Stimulated activated CD8-positive, alpha-beta memory T cell treated with anti-CD3 and anti-CD28 coated beads, Interleukin-4, amount 100 ng/mL, for 1 hour (primary cell): ENCODE measurements at places on chromosomes 2 and 18.

DNA sequence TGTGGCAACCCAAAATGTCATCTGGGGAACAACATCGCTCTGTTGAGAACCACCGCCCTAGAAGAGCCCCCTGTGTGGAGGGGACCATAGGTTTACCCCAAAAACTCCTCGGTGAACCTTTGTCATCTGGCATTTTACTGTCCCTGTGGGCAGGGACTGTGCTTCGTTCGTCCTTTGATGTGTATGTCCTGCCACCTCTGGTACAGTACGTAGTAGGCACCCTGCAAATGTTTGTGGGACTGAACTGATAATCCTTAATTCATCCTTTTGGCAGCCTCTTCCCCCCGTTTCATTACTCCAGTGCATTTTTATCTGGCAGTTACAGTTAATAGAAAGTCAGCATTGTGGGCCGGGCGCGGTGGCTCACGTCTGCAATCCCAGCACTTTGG lies 728 bp downstream of the NAPG start:
- no peak for DNase-seq

GRCh38 chr18:39188278-39188677 lies 1622.7 kb upstream of the CELF4 start:
- no peak for DNase-seq

DNA sequence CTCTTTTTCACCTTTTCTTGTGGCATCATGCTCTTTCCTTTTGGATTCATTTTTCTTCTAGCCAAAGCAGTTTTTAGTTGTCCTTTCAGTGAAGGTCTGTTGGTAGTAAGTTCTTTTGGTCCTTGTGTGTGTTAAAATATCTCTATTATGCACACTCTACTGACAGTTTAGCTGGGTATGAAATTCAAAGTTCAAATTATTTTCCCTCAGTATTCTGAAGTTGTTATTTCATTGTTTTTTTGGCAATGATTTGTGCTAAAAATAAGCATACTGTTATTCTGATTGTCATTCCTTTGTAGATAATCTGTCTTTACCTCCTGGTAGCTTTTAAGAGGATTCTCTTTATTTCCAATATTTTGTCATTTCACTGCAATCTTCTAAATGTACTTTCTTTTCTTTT lies 53.1 kb upstream of the COX7A2L start:
- no peak for DNase-seq

DNA sequence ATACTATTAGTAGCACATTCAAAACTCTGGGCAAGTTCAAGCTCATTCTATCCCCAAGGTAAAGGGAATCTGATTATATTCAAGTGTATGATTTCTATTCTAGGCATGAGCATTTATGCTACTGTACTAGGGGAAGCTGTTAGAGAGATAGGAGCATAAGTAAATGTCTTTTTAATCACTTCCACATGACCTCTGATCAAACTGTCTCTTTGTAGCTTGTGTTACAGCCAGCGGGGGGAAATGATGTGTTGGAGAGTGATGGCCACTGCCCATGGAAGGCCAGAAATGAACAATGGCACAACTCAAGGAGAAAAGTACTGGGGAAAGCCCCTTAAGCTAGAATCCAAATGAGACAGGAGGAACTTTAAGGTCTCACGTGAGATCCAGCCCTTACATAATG lies 894.9 kb upstream of the CDH2 start:
- no peak for DNase-seq

GRCh38 chr2:96533292-96534073 lies 3.1 kb upstream of the ARID5A start:
- DNase-seq, result no peak

- DNase-seq, result no peak
Observed at GRCh38 chr18:9290156-9290555, 44.4 kb upstream of the TWSG1 start.

GRCh38 chr2:215401896-215402379 lies 33.9 kb downstream of the FN1 start:
- no peak for DNase-seq

GRCh38 chr2:105954891-105955290 lies 210.2 kb downstream of the NCK2 start:
- no peak for DNase-seq

DNA sequence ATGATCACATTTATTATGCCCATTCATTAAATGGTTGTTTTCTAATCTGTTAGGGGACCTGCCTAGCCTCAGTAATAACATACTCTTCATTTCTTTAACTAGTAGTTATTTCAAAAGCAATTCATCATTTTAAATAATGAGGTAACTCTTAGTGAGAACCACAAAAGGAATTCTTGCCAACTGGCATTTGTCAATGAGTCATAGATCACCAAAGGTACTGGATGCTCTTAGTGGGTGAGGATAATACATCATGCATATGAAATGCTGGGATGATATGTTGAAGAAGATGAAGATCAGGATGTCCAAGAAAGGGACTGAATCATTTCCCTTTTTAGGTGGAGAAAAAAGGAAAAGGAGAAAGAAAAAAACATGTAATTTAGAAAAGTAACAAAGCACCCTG lies 826.2 kb upstream of the DDX18 start:
- DNase-seq, result no peak

- no peak for DNase-seq
Observed at GRCh38 chr18:26356045-26356785, 130.0 kb downstream of the TAF4B start.

DNA sequence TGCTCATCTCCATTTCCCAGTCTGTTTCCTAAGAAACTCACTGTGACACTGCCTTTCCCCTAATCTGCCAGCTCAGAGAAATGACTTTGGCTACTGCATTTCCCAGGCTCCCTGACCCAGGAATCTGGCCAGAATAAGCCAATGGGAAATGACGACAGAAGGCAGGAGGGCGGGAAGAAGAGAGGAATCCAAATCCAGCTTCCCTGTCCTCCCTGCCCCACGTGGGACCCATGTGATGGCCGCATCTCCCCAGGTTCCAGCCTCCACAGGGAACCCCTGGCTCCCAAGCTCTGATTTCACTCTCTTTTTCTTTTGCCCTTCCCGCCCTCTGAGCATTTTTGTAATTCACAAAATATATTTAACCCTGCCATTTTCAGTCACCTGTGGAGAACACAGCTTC lies 37.8 kb upstream of the RAB12 start:
- DNase-seq, result no peak

DNA sequence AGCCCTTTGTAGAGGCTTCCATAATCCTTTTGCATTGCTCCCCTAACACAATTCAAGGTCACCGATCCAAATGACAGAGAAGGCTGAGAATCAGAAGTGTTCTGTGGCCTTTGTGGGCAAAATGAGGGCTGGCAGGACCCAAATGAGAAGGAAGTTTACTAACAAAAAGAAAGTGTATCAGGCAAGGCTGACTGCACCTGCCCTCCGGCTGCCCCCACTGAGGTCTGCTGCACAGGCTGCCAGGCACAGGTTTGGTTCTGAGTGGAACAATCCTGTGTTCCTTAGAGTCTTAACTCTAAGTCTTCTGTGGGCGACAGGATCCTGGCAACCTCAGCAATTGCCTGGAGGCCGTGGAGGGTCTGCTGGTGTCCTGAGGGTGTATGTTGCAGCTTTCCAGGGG lies 568.5 kb downstream of the CMPK2 start:
- DNase-seq, result no peak

- DNase-seq, result no peak
Observed at GRCh38 chr18:62512996-62513395, 9.8 kb upstream of the ZCCHC2 start.

DNA sequence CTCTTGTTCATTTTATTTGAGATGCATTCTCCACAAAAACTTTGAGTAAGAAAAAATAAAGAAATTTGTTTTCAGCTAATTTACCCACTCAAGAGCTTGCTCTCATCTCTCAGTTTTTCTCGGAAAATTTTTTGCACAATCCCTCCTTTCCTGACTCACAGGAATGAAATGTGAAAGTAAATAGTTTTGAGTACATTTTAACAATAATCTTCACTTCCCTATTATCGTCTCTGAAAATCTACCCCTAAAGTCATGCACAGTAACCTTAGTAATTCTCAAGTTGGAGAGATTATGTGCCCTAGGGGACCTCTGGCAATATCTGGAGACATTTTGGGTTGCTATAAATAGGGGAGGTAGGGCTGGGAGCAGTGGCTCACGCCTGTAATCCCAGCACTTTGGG lies 2.6 kb downstream of the CYB5A start:
- DNase-seq, result no peak

DNA sequence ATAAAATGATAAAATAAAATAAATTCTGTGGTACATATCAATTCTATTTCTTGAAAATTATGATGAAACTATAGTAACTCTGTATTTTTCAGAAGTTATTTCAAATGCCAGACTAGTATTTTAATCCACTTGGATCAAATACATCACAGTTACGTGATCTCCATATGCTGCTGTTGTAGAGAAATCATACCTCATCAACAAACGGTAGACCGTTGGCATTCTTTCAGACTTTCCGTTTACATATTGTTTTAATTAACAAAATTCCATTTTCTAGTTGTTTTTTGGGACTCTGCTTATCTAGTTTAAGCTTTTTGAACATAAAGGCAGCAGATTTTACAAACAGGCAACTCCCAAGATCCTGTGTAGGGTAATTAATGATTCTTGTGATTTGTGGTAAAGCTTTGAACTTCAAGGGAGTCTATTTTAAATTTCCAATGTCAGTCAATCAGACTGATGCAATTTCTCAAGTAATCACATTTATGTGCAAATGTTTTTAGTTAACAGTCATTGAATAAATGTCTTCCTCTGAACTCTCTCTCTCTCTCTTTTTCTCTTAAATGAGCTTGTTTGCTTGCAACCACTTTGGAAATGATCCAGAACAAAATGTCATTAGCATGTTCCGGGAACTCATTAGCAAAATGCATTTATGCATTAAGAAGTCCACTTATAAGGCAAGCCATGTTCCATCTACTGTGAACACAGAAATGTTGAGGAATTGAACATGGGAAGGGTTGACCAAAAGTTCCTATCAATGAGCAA lies 31.8 kb downstream of the NYAP2 start:
- DNase-seq, result no peak

DNA sequence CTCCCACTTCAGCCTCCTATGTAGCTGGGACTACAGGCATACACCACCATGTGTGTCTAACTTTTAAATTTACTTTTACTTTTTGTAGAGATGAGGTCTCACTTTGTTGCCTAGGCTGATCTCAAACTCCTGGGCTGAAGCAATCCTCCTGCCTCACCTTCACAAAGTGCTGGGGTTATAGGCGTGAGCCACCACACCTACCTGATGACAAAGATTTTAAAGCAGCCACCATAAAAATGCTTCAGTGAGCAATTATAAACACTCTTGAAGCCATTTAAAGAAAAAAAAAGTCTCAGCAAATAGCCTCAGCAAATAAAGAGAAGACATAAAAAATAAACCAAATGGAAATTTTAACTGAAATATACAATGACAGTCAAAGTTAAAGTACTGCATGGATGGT lies 35.6 kb downstream of the MRPS5 start:
- no peak for DNase-seq

DNA sequence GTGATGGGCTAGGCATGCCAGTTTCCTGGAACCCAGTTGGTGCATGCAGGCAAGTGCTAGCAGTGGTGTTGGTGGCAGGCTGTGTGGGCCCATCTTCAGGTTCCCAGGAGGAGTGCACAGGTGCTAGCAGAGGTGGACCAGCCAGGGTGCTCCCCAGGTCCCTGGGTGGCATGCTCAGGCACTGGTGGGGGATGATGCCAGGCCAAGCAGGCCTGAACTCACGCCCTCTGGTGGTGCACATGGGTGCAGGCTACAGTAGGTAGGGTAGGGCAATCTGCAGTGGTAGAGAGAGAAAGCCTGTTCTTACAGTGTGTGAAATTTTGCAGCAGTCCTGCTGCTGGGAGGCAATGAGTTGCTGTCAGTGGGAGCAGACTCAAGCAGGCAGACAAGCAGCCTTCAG lies 1651.8 kb downstream of the DPP10 start:
- no peak for DNase-seq

GRCh38 chr2:46362667-46363012 lies 65.4 kb downstream of the EPAS1 start:
- DNase-seq, result no peak

DNA sequence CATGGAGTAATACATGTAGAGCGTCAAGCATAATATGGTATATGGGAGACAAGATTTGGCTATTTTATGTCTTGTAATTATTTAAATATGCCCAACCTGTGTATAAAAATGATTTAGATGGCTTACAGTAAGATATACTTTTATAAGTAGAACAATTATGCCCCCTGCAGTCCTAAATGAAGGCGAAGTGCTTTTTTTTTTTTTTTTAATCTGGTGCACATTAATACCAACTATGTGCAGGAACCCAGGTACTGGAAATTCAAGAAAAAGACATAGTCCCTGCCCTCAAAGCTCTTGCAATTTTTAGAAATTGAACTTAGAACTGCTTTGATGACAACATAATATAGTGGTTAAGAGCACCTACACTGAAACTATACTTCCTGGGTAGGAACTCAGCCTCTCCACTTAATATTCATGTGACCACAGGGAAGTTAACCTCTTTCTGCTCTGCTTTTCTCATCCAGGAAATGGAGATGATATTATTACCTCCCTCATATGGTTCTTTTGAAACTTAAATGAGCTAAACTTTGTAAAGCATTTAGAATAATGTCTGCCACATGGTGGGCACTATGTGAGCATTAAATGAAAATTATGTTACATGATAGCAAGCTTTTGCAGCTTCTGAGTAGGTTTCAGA lies 38.1 kb downstream of the AFTPH start:
- no peak for DNase-seq

DNA sequence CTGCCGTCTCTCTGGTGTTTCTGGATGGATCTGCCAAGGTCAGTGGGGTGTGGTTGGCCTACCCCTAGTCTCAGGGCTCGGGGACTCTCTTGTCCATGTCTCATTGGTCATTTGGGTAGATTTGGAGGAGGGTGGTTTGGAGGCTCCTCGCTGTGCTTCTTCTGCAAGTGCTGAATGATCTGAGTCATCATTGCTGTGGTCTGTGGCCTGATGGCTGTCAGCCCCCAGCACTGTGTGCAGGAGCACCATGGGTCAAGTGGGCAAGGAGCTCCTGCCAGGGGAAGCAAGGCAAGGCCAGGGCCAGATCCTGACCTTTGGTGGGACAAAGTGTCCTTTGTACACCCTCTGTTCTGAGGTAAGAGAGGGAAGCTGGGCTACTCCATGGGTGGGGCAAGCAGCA lies 221.8 kb downstream of the FHOD3 start:
- DNase-seq, result no peak

DNA sequence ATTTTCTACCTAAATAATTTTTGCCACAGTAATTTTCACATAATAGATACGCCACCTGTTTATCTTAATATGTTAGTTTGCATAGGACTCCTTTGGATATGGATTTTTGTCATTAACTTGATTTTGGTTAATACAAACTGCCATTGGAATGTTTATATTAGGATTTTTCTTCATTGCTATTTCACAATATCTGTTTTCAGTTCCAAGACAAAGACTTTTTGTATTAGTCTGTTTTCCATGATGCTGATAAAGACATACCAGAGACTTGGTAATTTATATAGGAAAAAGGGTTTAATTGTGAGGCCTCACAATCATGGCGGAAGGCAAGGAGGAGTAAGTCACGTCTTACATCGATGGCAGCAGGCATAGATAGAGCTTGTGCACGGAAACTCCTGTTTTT lies 503.1 kb upstream of the TMEFF2 start:
- DNase-seq, result no peak

GRCh38 chr18:9536354-9537152 lies 61.2 kb downstream of the RALBP1 start:
- no peak for DNase-seq
